ENCODE measurements at places on chromosomes 3 and 15.

GRCh38 chr15:82873000-82873680 lies 63.7 kb downstream of the WHAMM start:
- no peak overlapping the region for H3K4me3 ChIP-seq
- peaks cover 39% of the 10 kb centered on the region for H3K36me3 ChIP-seq
- H3K4me1 ChIP-seq, result no peaks in the 10 kb centered on the region
- no peak overlapping the region for H3K27ac ChIP-seq
- no peaks in the 10 kb centered on the region for H3K27me3 ChIP-seq
- no peak for DNase-seq

DNA sequence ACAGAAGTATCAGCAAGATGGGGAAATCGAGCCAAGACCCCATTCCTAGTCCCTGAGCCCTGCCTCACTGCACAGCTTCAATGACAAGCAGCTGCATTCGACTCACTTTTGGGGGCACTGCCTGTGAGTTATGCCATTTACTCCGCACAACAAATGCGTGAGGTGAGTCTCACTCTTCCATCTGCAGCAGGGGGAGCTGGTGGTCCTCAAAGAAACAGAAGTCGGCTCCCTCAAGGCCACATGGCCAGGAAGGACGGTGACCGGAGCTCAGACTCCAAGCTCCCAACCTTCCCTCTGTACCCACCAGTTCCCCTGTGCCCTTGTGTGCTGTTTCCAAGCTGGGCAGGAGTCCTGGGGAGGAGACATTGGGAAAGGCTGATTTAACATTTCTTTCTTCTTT lies 127.7 kb upstream of the IQSEC1 start:
- no peak for DNase-seq
- H3K4me1 ChIP-seq, result peaks cover 5% of the 10 kb centered on the region
- no peak overlapping the region for H3K27ac ChIP-seq
- no peaks in the 10 kb centered on the region for H3K36me3 ChIP-seq
- peaks cover 78% of the 10 kb centered on the region for H3K27me3 ChIP-seq

GRCh38 chr15:78715434-78715833 lies 74.4 kb upstream of the CHRNB4 start:
- H3K27ac ChIP-seq, result no peak overlapping the region
- DNase-seq, result no peak
- no peaks in the 10 kb centered on the region for H3K27me3 ChIP-seq
- no peaks in the 10 kb centered on the region for H3K4me1 ChIP-seq
- H3K36me3 ChIP-seq, result no peaks in the 10 kb centered on the region
- no peak overlapping the region for H3K4me3 ChIP-seq

DNA sequence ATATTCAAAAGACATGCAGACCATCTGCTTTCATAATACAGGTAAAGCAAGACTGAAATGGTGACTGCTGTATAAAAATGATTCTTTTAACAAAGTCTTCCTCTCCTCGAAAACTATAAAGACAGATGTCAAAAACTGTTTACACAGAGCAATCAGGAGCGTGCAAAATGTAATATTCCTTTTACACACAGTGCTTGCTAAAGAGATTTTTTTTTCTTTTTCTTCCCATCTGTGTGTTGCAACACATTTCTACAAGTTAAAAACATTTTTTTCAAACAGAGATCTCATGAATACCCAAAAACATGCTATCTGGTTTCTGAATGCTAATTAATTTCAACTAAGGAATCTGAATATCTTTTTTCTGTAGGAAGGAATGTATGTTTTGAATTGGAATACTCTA lies 22.1 kb downstream of the SATB1 start:
- H3K27me3 ChIP-seq, result no peaks in the 10 kb centered on the region
- no peak for DNase-seq
- H3K4me3 ChIP-seq, result no peak overlapping the region
- no peaks in the 10 kb centered on the region for H3K4me1 ChIP-seq
- no peaks in the 10 kb centered on the region for H3K36me3 ChIP-seq

DNA sequence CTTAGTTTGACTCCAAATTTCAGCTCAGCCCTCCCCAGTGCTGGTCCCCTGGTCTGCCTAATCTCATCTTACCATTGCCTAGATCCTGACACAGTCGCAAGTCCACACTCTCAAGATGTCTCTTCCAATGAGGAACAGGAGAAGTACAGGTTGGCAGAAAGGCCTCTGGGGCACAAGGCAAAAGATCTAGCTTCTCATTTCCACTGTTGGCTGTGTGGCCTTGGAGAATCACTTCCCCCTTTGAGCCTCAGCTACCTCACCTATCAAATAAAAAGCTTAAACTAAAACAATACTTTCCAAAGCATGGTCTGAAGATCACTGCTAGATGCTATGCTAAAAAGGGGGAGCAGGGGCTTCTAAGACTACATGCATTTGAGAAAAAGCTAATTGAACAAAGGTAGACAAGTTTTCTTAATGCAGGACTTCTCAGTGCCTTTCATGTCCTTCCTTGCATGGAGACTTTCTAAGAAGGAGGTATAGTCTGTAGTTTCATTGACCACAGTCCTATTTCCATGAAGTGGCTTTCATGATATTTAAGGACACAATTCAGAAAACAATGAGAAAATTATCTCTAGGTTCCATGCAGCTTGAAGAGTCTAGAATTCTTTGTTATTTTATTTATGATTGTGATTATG lies 118.0 kb upstream of the RAD18 start:
- H3K4me1 ChIP-seq, result no peaks in the 10 kb centered on the region
- no peak overlapping the region for H3K27ac ChIP-seq
- H3K27me3 ChIP-seq, result no peaks in the 10 kb centered on the region
- no peaks in the 10 kb centered on the region for H3K36me3 ChIP-seq

- H3K27me3 ChIP-seq, result peaks cover 90% of the 10 kb centered on the region
- DNase-seq, result no peak
- no peaks in the 10 kb centered on the region for H3K4me1 ChIP-seq
Observed at GRCh38 chr3:147423798-147424580, 14.8 kb downstream of the ZIC1 start.

DNA sequence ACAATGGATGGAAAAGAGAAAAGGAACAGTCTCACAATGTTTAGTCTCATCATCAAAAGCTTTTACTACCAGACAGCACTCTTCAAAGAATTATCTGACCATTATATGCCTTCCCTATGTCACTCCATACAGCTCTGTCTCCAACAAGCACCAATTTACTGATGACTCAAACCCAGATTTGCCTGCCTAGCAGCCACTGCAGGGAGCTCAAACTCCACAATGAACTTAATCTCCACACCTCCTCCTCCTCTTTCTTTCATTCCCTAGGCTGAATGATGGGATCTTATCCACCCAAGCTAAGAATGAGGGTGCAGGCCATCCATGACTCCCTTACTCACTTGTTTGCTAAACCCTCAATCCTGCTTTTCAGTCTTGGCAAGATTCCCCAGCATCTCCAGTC lies 45.5 kb downstream of the NBEAL2 start:
- H3K4me3 ChIP-seq, result no peak overlapping the region
- H3K27ac ChIP-seq, result no peak overlapping the region
- H3K27me3 ChIP-seq, result no peaks in the 10 kb centered on the region
- peaks cover 16% of the 10 kb centered on the region for H3K4me1 ChIP-seq
- H3K36me3 ChIP-seq, result peaks cover 27% of the 10 kb centered on the region

GRCh38 chr15:57824186-57824585 lies 117.7 kb downstream of the POLR2M start:
- H3K36me3 ChIP-seq, result no peaks in the 10 kb centered on the region
- H3K4me1 ChIP-seq, result no peaks in the 10 kb centered on the region
- no peak overlapping the region for H3K27ac ChIP-seq
- DNase-seq, result no peak
- no peaks in the 10 kb centered on the region for H3K27me3 ChIP-seq

- no peak overlapping the region for H3K4me3 ChIP-seq
- no peaks in the 10 kb centered on the region for H3K4me1 ChIP-seq
- DNase-seq, result no peak
- no peaks in the 10 kb centered on the region for H3K27me3 ChIP-seq
Observed at GRCh38 chr3:139715166-139715565, 37.4 kb upstream of the NMNAT3 start.

GRCh38 chr3:10716964-10717363 lies 99.1 kb upstream of the SLC6A11 start:
- no peak overlapping the region for H3K4me3 ChIP-seq
- no peak overlapping the region for H3K27ac ChIP-seq

GRCh38 chr15:23645371-23646164 lies 2.1 kb downstream of the MAGEL2 start:
- DNase-seq, result no peak
- no peak overlapping the region for H3K27ac ChIP-seq
- no peak overlapping the region for H3K4me3 ChIP-seq
- no peaks in the 10 kb centered on the region for H3K36me3 ChIP-seq

GRCh38 chr15:75570126-75570845 lies 8.8 kb downstream of the PTPN9 start:
- H3K4me1 ChIP-seq, result peaks cover 35% of the 10 kb centered on the region
- no peaks in the 10 kb centered on the region for H3K36me3 ChIP-seq
- H3K4me3 ChIP-seq, result no peak overlapping the region
- H3K27ac ChIP-seq, result no peak overlapping the region

DNA sequence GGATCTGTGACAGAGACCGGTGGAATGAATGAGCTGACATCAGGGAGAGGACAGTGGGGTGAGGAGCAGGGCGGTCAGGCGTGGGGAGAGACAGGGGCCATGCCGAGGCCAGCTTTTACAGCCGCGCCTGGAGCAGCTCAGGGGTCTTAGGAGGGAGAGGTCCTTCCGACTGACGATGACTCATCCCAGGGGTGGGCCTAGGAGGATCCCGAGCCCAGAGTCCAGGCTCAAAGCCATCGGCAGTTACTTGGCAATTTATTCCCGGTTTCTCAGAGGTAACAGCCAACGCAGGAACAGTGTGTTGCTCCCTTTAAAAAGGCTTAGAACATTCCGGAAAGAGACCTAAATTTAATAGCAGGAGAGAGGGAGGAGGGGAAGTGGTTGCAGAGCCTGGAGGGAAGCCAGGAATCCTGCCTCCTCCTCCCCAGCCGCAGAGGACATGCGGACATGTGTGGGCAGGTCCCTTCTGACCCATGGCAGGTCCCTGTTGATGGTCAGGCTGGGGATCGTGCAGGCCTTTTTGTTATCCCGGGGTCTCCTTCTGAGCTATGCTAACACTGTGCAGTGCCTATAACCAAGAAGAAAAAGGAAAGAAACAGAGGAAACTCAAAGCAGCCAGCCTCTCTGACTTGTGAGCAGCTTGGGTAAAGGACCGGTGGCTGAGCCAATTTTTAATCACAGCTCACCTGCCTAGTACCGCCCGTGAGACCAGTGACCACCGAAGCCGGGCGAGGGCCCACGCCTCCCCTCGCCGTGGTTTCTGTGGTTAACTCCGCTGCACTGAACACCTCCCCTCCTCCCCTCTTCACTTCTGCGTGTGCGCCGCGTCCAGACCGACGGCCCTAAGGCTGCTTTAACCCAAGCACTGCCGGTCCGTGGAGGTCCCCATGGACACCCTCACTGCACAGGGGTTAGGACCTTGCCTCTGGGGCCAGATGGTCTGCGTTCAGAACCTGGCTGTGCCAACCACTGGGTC lies 392.4 kb upstream of the PROK2 start:
- peak overlapping the region; percentile 28 for H3K4me3 ChIP-seq
- H3K4me1 ChIP-seq, result peaks cover 28% of the 10 kb centered on the region
- peak; percentile 79 for DNase-seq
- H3K27ac ChIP-seq, result no peak overlapping the region
- H3K27me3 ChIP-seq, result no peaks in the 10 kb centered on the region

DNA sequence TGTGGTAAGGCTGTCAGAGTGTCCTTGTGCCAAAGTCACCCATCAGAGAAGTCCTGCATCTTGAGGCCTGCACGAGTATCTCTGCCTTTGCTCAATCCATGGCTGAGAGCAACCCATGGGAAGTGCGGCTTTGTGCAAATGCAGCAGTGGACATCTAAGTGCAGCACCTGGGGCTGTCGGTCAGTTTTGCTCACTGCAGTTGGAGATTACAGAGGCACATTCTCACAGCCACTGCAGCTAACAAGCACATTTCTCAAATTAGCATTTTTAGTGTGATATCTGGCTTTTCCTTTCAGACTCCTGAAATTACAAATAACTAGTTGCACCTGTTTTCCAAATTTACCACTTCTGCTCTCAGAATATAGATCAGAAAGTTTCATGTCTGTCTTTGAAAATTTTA lies 81.5 kb upstream of the DAZL start:
- no peaks in the 10 kb centered on the region for H3K27me3 ChIP-seq
- DNase-seq, result no peak
- H3K4me3 ChIP-seq, result no peak overlapping the region
- H3K4me1 ChIP-seq, result no peaks in the 10 kb centered on the region
- H3K27ac ChIP-seq, result no peak overlapping the region

DNA sequence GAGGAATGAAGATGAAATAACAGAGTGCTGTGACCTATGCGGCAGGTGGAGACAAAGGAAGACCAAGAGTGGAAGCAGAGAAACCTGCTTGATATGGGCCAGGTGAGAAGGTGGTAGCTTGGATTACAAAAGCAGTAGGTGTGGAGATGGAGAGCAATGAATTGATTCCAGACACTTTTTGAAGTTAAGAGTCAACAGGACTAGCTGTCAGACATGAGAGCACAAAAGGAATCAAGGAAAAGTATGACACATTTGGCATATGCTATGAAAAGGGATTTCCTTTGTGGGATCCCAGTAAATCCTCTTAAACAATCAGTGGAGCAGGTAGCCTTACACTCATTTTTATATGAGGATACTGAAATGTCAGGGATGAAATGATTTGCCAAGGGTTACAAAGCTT lies 160.5 kb downstream of the GREM1 start:
- peak overlapping the region; percentile 15 for H3K27ac ChIP-seq
- H3K27me3 ChIP-seq, result no peaks in the 10 kb centered on the region
- peaks cover 32% of the 10 kb centered on the region for H3K4me1 ChIP-seq
- no peak for DNase-seq

GRCh38 chr3:180959691-180960090 lies 29.8 kb downstream of the DNAJC19 start:
- H3K36me3 ChIP-seq, result peaks cover 24% of the 10 kb centered on the region
- H3K4me3 ChIP-seq, result no peak overlapping the region

GRCh38 chr15:26882112-26882511 lies 15.2 kb downstream of the GABRA5 start:
- DNase-seq, result no peak
- H3K27ac ChIP-seq, result no peak overlapping the region
- no peaks in the 10 kb centered on the region for H3K4me1 ChIP-seq

DNA sequence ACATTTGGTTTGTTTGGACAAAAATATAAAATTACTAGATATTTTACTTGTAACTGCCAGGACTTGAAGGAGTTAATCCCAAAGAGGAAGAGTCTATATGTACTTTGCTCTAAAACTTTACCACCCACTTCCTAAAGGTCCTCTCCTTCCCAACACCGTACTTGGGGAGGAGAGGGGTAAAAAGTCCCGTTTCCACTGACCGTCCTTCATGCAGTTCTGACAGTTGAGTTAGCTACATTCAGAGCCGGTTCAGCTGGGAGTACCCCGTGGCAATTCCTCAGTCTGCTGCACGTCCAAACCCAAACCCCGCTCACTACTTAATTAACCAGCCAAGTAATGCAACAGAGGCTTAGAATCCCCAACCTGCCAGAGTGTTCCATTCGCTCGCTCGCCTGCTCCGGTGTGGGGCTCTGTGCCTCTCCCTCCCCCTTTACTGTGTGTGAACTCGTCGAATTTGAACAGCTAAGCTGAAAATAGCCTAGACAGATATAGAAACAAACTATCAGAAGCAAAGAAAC lies 519.7 kb downstream of the FOXP1 start:
- H3K27me3 ChIP-seq, result no peaks in the 10 kb centered on the region
- peak; percentile 78 for DNase-seq
- H3K4me3 ChIP-seq, result peak overlapping the region; percentile 66
- peaks cover 45% of the 10 kb centered on the region for H3K4me1 ChIP-seq
